Fibroblast of lung (primary cell): ENCODE measurements at places on chromosomes 1 and 21. TPM values are rescaled to one million over a fixed set of nuclear protein-coding genes. Genes with fewer than 3 reads are reported as not detected.

- DNase-seq = peak; percentile 50
These were observed 1.7 kb upstream of the SORT1 start for GRCh38 chr1:109399326-109399957.

GRCh38 chr1:6353955-6354658, 39.5 kb downstream of the ACOT7 start:
- DNase-seq = no peak

GRCh38 chr1:80535466-80535865, 1265.3 kb upstream of the ADGRL2 start:
- no peak for DNase-seq

- no peak for DNase-seq
These were observed 129.3 kb downstream of the SIM2 start for GRCh38 chr21:36828208-36828607.

DNA sequence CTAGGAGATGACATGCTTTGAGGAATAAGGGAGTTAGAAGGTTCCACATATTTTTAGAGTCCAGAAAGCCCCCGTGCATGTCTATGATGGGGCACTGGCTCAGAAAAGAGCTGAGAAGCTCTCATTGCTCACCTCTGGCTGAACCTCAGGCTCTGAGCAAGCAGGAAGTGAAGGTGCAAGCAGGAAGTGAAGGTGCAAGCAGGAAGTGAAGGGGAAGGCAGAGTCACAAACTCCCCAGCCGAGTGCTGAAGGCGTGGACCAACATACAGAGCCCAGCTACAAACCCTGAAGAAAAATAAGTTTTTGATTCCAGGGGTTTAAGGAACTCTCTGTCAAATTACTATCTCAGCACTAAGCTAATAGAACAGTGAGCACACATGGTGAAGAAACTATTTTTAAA, 7.0 kb downstream of the KRTAP10-8 start:
- no peak for DNase-seq

- peak; percentile 16 for DNase-seq
These were observed at the start of gene NOS1AP for GRCh38 chr1:162069334-162070093. Gene NOS1AP (plus strand): TSS chr1:162069691. CDS start chr1:162070178, 487 bp downstream.

GRCh38 chr1:203244776-203245175, 15.3 kb upstream of the CHIT1 start:
- DNase-seq = no peak

- DNase-seq = peak; percentile 40
These were observed 49.1 kb upstream of the LRRC3 start for GRCh38 chr21:44405948-44406872.

GRCh38 chr1:203534526-203534925, 40.6 kb downstream of the OPTC start:
- peak; percentile 98 for DNase-seq

- no peak for DNase-seq
These were observed 98.6 kb upstream of the ZNF644 start for GRCh38 chr1:91120421-91120820.

DNA sequence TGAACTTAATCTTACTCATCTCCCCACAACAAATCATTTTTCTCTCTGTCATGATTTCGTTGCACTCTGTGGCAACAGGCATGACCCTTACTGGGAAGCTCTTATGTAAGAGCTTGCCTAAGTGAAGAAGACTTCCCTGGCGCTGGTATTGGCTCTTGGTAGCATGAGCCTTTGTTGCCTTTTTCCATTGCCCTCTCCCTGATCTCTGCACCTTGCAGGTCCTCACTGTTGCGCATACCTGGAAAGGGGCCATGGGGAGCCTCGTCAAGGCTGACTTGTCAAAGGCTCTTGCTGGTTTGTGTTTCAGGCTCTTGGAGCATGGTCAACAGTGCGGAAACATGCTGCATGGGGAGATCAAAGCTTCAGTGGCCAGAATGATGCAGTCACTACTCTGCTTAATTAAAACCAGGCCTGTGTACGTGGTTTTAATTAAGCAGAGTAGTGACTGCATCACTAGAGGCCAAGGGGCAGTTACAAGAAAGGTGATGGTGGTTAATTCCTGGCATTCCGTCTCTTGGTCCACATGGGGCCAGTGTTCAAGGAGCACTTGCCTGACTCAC, 141.3 kb downstream of the SPATA46 start:
- peak; percentile 82 for DNase-seq

DNA sequence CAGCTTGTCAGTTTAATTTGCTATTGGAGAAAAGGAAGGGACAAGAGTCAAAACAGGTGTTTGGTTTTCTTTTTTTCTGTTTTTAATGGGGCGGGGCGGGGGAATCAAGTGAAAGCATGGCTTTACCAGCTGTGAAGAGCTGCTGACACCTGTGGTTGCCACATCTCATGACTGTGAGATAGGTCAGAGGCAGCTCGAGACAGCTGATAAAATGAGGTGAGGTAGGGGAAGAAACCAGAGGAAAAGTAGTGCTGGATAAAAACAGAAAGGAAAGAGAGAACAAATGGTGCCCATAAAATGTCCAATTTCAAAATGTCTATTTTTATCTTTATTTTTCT, 272.3 kb downstream of the NEGR1 start:
- no peak for DNase-seq

- peak; percentile 68 for DNase-seq
These were observed 33.7 kb downstream of the TTC39A start for GRCh38 chr1:51296383-51297357.

DNA sequence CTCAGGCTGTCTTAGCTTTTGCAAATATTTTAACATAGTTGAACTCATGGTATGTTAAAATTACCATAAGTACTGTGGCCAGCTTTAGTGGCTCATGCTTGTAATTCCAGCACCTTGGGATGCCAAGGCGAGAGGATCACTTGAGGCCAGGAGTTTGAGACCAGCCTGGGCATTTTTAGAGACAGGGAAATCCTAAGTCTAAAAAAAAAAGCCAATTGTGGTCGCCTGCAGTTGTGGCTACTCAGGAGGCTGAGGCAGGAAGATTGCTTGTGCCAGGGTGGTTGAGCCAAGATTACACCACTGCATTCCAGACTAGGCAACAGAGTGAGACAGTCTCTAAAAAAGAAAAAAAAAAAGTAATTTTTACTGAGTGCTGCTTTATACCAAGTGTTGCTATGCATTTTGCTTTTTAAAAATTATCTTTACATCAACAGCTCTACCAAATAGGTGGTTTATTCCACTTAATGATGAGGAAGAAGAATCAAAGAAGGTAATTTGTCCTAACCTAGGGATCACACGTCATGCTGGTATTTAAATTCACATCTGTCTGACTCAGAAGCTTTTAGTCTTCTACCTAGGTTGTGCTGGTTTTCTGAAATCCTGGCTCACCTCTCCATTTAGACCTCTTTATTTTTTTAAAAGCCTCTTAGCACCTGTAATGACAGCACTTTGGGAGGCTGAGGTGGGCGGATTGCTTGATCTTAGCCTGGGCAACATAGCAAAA, 16.8 kb downstream of the PPP1R12B start:
- DNase-seq = peak; percentile 39

GRCh38 chr1:206945779-206946178, 487 bp downstream of the PIGR start:
- DNase-seq = no peak

GRCh38 chr1:33902486-33903209, 38.8 kb downstream of the HMGB4 start:
- peak; percentile 55 for DNase-seq

- peak; percentile 12 for DNase-seq
These were observed 20.6 kb upstream of the EGLN1 start for GRCh38 chr1:231442735-231443134.

- peak; percentile 74 for DNase-seq
These were observed 98.0 kb upstream of the HP1BP3 start for GRCh38 chr1:20885121-20885520.

DNA sequence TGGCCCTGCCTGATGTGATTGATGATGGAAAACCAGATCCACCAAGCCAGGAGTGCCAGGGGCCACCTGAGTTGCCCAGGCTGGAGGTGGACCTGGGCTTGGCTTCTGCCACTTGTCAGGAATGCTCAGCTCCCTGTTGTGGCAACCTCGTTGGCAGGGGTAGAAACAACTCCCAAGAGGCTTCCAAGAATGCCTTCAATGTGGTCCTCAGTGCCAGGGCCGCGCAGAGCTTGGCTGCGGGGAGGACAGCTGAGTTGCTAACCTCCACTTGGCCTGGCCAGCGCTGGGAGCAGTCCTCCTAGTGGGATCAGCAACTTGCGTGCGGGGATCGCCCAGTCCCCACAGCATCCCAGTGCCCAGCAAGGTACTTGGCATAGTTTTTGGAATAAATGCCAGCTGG, 9.0 kb downstream of the MYOM3 start:
- no peak for DNase-seq

DNA sequence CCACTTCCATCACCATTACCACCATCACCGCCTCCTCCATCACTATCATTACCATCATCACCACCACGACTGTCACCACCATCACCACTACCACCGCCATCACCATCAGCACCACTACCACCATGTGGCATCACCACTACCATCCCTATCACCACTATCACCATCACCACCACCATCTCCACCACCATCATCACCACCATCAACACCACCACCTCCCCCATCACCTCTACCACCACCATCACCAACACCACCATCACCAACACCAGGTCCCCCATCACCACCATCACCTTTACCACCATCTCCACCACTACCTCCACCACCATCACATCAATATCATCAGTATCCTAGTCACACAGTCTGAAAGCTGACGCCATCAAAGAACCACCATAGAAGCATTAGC, 39.9 kb upstream of the RIPK4 start:
- DNase-seq = no peak

GRCh38 chr1:211349741-211350140, 23.1 kb downstream of the TRAF5 start:
- no peak for DNase-seq

DNA sequence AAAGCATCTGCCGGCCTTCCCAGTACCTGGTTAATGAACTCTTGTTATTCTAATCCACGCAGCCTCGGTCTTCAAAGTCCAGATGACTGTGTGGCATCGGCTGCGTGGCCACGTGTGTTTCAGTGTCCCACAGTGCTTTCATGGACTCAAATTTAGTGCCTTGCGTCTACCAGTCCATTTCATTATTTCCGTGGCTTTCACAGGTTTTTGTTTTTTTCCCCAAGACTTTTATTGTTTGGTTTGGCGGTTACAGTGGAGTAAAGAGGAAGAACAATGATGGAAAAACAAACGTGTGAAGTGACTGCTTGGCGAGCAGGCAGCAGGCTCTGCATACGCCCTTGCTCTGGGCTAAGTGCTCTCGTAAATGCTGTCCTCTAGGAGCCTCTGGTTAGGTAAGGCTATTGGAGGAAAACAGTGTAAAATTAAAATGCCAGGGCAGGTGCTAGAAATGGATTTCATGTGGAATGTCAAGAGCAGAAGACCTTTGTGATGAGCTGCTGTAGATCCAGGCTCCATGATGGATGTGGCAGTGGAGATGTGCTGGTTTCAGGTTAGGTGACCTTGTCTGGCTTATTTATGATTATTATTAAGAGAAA, 536.3 kb downstream of the KIF26B start:
- DNase-seq = no peak

- no peak for DNase-seq
These were observed 30.1 kb downstream of the DOP1B start for GRCh38 chr21:36186506-36187399.

- DNase-seq = no peak
These were observed 33.5 kb downstream of the SYF2 start for GRCh38 chr1:25198663-25199252.

DNA sequence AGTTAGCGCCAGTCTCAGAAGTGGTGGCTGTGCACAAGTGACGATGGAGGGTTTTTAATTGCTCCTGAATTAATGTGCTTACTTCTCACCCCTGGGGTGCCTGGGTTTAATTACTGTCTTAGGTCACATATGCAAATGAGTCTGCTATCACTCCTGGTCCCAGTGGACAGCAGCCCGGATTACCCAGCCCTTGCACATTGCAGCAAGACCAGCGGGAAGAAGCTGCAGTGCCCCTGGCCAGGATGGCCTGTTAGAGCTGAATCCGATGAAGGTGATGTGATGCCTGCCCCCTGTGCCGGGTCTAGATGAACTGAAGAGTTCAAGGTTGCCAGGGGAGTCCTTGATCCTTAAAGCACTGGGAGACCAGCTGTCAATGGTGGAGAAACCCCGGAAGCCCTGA, 24.2 kb downstream of the ENO1 start:
- DNase-seq = no peak

DNA sequence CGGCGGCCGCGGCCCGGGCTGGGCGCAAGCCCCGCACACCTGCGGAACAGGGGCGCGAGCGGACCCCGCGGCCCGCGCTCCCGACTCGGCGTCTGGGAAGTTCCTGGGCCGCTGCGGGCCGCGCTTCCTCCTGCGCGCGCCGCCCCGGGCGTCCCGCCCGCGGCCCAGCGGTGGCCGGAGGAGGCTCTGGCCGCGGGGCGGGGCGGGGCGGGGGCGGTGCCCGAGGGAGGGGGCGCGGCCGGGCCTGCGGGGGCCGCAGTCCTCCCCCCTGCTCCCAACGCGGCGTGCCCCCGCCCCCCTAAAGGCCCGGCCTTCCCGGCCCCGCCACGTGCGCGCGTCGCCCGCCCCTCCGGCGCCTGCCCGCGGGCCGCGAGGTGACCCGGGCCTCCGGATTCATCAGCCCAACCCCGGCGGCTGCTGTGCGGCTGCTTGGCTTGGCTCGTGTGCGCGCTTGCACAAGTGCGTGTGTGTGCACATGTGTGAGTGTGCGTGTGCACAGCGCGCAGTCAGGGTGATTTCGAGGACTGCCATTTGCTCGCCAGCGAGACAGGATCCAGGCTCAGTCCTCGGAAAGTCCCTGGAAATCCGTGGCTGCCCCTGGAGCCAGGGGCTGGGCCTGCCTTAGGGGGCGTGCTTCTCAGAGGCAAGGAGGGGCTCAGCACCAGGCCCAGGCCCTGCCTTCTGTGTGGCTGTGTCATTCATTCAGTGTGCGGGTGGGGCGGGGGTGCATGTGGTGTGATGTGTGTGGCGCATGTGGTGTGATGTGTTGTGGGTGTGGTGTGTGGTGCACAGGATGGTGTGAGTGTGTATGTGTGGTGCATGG, at the start of gene C2CD2:
C2CD2 (minus strand) TSS at position 188 of the 823 bp plus-strand sequence. CDS start 370 bp downstream, outside the sequence.
- peak; percentile 76 for DNase-seq

- no peak for DNase-seq
These were observed 13.3 kb downstream of the IFFO2 start for GRCh38 chr1:18943162-18943561.

Gene NDUFS5
- 452 and 501 TPM in 2 replicates for total RNA-seq

Gene RPE65
- total RNA-seq = not detected in 2 replicates

Gene CCDC181
- 0.66 and 0.77 TPM in 2 replicates for total RNA-seq

Gene KCNJ15
- 0.83 and 1.5 TPM in 2 replicates for total RNA-seq

Gene TMEM200B
- 17.7 and 18.5 TPM in 2 replicates for total RNA-seq

Gene MYOC
- total RNA-seq = 1.2 and 2.1 TPM in 2 replicates

Gene APCS
- not detected in 2 replicates for total RNA-seq

Gene ZBTB18
- total RNA-seq = 9.0 and 12.6 TPM in 2 replicates

Gene LRRC71
- total RNA-seq = not detected in 2 replicates

Gene GBP6
- under 0.01 TPM in 1 of 2 replicates, not detected in the other for total RNA-seq

Gene DCLRE1B
- 0.66 and 1.0 TPM in 2 replicates for total RNA-seq

Gene HIPK1
- 18.2 and 19.8 TPM in 2 replicates for total RNA-seq

Gene PAQR6
- total RNA-seq = 0.26 and 0.33 TPM in 2 replicates

Gene TNFRSF14
- 76.3 and 85.0 TPM in 2 replicates for total RNA-seq

Gene ATP5IF1
- total RNA-seq = 100 and 146 TPM in 2 replicates

Gene ERO1B
- total RNA-seq = 4.1 and 5.0 TPM in 2 replicates

Gene SCP2
- 189 and 222 TPM in 2 replicates for total RNA-seq

Gene LRRC38
- total RNA-seq = not detected in 2 replicates

Gene SAMD13
- total RNA-seq = 1.3 and 2.5 TPM in 2 replicates
